ENCODE measurements at places on chromosomes 7 and 10.

DNA sequence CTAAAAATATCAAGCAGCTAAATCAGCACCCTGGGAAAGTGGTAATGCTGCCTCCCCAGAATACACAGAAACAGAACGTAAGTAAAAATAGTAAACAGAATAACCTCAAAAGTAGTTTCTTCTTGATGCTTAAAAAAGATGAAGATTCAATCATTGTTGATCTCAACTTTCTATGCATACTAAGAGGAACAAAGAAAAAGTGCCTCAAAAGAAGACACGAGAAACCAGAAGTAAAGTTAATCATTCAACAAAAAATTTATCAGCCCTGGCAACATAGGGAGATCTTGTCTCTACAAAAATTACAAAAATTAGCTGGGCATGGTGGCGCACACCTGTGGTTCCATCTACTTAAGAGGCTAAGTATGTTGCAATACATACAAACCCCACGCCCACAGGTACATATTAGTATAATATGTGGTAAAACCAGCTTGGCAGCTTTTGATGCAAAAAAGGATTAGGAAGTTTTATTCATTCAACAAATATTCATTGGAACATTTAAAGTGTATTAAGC lies 153.7 kb downstream of the NRBF2 start:
- DNase-seq, result no peak

DNA sequence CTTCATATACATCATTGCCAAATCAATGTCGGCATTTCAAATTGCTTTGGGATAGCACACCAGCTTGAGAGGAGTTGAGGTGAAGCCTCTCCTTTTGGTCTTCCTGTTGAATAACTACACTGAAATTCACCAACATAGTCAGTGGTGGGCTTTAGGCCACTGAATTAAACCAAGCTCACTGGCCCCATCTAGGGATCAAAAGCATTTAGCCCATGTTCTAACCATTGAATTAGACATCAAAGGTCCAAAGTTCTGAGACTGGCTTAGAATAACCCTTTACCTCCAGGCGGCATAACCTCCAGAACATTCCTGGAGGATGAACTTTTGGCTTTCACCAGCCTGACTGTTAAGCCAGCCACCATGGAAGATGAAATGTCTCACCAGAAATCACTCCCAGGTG lies 54.6 kb downstream of the BPGM start:
- DNase-seq, result peak; percentile 51

- DNase-seq, result no peak
Observed at GRCh38 chr7:55061726-55062499, 43.1 kb downstream of the EGFR start.

DNA sequence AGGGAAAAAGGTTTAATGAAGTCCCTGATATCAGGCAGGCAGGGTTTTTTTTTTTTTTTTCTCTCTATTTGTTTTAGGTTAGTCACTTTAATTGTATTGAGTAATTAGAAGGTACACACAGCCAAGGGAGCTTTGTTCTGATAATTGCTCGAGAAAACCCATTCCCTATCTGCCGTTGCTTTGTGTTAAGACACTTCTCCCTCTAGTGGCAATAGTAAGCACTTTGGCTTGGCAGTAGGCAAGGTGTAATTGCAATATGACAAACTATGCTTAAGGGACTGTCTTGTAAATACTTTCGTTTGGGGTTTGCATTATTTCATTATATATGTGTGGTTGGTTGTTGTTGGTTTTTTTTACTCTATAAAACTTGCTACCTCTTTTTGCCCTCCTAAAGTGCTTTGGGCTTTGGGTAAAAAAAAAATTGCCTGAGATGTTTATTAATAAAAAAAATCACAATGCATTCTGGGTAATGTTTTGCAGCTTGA lies 113.4 kb downstream of the BTRC start:
- peak; percentile 69 for DNase-seq

DNA sequence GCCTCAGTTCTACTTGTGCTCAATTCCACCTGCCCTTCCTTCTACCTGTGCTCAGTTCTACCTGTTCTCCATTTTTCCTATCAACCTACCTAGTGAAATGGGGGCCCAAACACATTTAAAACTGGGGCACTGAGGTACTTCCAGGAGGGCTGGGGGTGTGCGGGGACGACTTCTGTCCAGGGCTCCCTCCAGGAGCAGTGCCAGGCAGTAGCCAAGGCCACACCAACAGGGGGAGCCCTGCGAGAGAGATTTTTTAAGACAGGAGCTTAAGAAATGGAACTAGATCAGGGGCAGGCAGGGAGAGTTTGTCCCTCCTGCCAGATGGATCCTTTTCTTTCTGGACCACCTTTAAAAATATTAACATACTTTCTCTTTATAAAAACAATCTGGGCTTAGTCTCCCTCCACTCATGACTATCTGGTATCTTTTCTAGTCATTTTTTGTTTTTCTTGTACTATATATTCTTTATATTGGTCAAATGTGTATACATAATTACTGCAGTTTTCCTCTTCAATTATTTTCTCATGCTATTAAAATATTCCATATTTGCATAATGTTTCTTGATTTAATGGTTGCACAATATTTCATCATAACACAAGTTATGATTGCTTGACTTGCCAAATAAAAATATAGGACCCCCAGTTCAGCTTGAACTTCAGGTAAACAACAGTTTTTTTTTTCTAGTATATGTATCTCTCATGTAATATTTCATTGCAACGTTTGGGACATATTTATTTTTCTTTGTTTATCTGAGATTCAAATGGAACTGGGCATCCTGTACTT lies 47.3 kb upstream of the INSYN2A start:
- DNase-seq, result peak; percentile 42

- no peak for DNase-seq
Observed at GRCh38 chr10:11714750-11715365, 27.3 kb upstream of the ECHDC3 start.

GRCh38 chr7:105149827-105150226 lies 135.8 kb downstream of the KMT2E start:
- peak; percentile 88 for DNase-seq

- no peak for DNase-seq
Observed at GRCh38 chr10:122417667-122418066, 36.8 kb upstream of the ARMS2 start.

DNA sequence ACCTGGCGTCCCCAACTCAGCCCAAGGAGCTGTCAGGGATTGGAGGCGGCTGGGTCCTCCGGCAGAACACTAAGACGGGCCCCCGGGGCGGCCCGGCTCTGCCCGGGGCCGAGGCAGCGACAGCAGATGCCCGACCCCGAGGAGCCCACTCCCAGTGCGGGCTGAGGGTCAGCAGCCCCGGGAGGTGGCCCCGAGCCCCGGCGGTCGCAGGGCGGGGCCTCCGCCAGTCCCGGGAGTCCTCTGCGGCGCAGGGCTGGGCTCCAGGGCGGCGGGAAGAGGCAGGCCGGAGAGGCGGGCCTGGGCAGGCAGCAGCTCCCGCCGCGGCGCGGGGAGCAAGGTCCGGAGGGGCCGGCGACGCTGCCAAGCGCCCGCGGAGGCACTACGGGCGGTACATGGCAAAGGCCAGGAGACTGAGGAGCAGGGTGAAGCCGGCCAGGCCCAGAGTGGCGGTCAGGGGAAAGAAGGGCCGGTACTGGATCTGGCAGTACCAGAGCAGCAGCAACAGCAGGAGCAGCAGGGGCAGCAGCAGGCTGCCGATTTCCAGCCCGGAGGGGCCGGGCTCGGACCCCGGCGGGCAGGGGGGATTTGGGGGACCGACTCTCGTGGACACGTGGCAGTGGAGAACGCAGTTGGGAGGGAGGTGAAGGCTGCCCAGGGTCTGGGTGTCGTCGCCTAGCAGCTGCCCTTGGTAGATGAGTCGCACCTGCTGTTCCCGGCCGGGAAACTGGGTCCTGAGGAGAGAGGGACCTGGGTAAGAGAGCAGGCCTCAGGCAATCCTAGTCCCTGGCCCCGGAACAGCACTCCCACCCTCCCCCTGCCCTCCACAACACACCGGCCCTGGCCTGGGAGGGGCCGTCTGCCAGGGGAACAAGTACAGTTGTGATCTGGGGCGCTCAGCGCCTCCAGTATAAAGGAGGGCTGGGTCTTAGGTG lies 827 bp upstream of the FASTK start:
- DNase-seq, result no peak

GRCh38 chr7:66627881-66628360 lies 760 bp upstream of the KCTD7 start:
- no peak for DNase-seq

- DNase-seq, result no peak
Observed at GRCh38 chr7:41889040-41889439, 186.2 kb upstream of the INHBA start.

DNA sequence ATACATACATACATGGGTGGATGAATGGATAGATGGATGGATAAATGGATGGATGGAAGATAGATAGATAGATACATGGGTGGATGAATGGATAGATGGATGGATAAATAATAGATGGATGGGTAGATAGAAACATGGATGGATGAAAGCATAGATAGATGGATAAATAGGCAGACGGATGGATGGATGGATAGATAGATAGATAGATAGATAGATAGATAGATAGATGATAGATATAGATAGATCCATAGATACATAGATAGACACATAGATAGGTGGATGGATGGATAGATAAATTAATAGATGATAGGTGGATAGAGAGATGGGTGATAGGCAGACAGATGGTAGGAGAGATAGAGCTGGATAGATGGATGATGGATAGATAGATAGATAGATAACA lies 68.5 kb downstream of the FAM204A start:
- DNase-seq, result no peak

DNA sequence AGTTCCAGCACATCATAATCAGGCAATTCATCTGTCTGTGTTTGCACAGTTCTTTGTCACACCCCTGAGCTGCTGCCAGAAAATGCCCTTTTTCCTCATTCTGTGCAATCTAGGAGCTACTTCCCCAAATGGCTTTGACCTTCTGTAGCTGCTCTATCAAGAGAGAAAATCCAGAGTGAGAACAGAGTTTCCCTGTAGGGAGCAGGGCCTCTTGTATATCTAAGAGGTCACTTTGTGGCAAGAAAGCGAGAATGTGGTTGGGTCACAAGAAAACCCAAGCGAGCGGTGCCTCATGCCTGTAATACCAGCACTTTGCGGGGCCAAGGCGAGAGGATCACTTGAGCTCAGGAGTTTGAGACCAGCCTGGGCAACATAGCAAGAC lies 24.3 kb downstream of the SLC29A3 start:
- DNase-seq, result no peak

DNA sequence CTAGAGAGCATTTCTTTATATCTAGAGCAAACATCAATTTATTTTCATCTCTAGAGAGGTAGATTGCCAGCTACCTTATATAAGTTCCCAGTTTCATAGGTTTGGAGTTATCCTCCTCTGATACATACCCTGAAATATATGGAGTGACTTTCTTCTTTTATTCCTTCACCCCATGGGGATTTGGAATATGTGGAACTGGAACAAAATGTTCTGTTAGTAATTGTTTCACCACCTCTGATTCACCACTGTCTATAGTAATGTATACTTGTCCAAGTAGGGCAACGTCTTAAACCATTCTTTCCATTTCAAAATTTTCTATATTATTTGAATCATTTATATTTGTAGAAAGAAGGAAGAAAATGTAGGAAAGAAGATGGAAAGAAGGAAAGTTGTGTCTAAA lies 511.2 kb upstream of the KCND2 start:
- no peak for DNase-seq

DNA sequence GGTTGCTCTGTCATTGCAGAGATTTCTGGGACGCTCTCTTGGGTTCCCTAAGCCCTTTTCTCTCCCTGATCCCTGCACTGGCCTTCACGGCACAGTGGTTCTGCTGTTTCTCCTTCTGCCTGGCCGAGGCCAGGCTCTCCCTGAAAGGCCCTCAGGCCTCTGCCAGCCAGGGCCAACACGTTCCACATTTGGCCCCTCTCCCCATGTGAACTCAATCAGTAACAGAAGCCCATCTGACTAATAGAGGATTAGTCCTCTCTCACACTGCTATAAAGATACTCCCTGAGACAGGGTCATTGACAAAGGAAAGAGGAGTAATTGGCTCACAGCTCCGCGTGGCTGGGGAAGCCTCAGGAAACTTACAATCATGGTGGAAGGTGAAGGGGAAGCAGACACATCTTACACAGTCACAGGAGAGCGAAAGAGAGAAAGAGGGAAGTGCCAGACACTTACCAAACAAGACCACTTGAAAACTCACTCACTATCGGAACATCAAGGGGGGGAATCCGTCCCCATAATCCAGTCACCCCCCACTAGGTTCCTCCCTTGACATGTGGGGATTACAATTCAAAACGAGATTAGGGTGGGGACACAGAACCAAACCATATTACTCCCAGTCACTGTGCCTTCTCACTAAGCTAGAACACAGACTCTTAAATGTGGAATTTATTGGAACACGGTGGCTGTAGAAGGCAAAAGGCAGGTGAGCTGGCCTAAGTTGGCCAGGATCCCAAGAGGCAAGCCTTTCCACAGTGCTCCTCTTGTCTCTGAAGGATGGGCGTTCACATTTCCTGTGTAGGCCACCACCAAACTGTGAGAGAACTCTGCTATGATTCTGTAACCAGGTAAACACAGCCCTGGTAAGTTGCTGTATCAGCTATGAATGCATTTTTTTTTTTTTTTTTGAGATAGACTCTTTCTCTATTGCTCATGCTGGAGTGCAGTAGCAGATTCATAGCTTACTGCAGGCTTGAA lies 8.8 kb downstream of the FZD8 start:
- DNase-seq, result peak; percentile 69

DNA sequence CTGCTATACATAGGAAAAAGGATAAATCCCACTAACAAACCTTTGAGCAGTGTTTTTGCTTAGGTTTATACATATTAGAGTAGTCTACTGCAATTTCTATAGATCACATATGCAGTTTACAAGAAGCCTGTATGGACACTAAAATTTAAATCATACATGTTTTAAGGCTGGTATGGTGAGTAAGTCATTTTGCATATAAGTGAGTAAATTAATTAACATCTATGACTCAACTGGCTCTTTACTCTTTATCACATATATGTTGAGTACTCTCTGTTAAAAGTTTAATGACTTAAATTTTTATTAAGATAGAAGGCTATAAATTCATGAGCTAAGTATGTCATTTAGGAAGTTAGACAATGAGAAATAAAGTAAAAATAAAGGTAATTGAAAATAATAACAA lies 69.4 kb downstream of the LRRN3 start:
- no peak for DNase-seq

DNA sequence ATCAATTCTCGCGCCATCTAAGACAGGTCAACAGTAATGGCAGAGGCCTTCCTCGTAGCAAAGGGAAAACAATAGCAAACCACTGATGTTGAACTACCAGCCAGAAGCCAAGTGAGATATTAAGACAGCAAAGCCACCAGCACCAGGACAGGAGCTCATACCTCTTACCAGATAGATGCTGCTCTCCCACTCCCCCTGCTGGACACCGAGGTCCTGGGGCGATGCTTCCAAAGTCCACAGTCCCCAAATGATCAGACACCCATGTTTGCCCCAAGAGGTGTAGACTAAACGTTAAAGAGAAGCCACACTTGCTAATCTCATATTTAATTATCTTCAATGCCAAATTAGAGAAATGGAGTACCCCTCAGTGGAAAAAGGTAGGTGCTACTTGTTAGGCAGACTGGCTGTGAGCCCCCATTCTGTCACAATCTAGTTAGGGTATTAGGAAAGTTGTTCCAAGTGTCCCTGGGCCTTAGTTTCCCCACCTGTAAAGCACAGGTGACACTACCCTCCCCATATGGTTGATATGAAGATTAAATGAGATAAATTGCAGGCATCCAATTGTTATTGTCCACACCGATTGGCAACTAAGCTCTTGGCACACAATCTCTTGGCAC lies 39.9 kb downstream of the TOMM7 start:
- peak; percentile 36 for DNase-seq

GRCh38 chr7:158603773-158604755 lies 16.4 kb upstream of the PTPRN2 start:
- no peak for DNase-seq

GRCh38 chr7:22302951-22303423 lies 54.0 kb downstream of the RAPGEF5 start:
- no peak for DNase-seq
